Calu3 (cell line): ENCODE measurements at places on chromosomes 3 and 15.

DNA sequence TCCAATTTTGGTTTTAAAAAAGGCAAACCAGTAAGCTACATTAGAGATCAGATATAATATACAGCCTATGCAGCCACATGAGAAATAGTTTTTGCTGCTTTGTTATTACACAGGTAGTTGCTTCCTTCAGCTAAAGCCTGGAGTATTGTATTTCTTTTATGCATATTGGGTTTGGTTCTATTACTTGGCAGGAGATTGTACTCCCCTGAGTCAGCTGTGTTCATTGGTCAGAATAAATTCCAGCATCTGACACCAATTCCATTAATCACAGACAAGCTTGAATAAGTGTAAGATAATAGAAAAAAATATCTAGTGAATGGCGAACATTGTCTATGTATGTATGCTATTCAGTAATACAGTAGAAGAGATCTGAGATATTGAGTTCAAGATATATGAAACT lies 26.1 kb upstream of the ZCWPW2 start:
- DNase-seq: no peak

DNA sequence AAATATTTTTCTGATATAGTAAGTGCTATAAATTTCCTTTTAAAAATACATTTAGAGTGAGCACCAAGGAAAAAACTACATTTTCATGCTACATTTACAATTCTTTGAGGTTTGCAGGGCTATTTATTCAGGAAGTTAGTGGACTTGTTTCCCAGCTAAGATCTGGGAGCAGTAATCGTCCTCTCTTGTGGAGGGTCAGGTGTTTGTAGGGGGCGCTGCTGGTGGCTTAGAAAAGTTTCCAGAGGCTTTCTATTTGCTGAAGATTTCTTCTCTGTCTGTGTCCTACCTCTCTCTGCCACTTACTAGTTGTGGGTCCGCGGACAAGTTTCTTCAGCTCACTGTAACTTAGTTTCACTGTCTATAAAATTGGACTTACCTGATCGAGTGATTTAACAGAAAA lies 163.9 kb downstream of the PEX5L start:
- DNase-seq: no peak

DNA sequence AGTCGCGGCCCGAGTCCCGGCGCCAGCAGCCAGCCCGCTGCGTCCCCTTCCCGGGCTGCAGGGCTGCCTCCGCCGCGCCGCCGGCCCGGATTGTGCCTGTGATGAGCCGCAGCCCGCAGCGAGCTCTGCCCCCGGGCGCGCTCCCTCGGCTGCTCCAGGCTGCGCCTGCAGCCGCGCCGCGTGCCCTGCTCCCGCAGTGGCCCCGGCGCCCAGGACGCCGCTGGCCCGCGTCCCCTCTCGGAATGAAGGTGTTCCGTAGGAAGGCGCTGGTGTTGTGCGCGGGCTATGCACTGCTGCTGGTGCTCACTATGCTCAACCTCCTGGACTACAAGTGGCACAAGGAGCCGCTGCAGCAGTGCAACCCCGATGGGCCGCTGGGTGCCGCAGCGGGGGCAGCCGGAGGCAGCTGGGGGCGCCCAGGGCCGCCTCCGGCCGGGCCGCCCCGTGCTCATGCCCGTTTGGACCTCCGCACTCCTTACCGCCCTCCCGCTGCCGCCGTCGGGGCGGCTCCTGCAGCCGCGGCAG lies 1.2 kb downstream of the CHST2 start:
- DNase-seq: peak; percentile 60

DNA sequence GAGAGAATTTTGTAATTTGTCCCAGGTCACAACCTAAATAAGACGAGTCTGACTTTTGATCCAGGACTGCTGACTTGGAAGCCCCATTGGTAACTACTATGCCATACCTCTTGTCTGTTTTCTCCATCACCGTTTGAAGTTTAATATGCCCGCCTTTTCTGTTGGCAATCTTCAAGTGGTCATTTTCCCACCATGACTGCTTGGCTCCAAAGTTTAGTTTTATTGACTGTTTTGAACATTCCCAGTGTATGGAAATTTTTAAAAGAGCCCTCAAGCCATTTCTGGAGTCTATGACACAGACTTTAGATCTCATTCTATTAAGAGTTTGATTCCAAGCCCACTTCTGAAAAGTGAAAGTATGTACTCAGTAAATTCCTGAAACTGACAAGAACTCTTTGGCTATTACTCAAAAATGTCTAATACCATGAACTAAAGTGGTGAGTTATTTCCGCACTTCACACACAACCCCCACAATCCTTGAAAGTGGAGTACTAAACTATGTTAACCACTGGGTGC lies 136.7 kb upstream of the ADAMTS9 start:
- DNase-seq: no peak

DNA sequence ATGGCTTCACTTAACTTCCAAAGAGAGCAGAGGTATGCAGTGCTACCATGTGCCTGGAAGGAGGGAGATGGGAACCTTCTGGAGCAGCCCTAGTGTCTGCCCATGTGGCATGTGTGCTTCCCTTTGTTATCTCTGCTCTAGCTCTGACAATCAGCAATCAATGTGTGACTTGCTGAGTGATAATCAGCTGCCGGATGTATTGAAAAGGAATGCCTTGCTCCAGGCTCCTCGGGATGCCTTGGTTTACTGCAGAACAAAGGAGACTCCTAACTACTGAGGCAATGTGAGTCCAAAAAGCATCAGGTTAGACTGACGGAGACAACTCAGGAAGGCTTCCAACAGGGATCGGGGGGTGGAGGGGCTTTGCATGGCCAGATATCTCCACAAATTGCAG lies 36.0 kb upstream of the CORO2B start:
- DNase-seq: no peak

- DNase-seq: no peak
Observed at GRCh38 chr15:66907826-66908743, 157.3 kb upstream of the SMAD3 start.

DNA sequence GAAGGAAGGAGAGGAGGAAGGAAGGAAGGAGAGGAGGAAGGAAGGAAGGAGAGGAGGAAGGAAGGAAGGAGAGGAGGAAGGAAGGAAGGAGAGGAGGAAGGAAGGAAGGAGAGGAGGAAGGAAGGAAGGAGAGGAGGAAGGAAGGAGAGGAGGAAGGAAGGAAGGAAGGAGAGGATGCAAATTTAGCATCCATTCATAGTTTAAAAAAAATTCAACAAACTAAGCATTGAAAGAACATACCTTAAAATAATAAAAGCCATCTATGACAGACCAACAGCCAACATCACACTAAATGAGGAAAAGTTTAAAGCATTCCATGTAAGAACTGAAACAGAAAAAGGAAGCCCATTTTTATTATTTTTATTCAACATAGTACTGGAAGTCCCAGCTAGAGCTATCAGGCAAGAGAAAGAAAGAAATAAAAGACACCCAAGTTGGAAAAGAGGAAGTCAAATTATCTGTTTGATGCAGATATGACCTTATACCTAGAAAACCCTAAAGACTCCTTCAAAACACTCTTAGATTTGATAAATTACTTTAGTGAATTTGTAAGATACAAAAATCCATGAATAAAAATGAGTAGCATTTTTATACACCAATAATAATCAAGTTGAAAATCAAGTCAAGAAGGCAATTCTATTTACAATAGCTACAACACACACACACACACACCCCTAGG lies 52.2 kb upstream of the FXR1 start:
- no peak for DNase-seq

DNA sequence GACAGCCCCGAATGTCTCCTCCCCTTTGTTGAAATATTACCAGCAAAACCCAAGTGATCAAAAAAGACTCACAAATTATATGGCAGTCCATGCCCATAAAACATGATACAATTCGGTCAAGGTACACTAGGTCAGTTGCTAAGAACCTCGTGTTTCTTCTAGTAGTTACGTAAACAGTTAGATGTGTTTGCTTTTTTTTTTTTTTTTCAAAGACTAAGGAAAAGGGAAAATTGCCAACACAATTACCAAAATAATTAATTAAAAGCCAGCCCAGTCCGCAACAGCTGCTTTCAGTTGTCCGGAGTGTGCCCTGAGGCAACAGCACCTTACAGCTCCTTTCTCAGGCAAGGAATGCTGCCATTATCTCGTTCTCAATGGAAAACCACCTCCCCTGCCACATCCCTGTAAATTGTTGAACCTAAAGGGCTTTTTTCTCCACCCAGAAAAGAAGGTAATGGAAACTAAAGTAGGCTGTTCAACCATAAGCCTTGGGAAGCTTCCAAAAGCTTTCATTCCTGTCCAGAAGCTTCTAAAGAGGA lies 129.2 kb upstream of the TSC22D2 start:
- no peak for DNase-seq

GRCh38 chr3:58459160-58459559 lies 25.5 kb upstream of the PDHB start:
- DNase-seq: no peak

GRCh38 chr3:49841126-49841696 lies 15.2 kb downstream of the TRAIP start:
- DNase-seq: peak; percentile 34

- no peak for DNase-seq
Observed at GRCh38 chr3:127137113-127137512, 55.8 kb upstream of the PRR23E start.

GRCh38 chr3:58041826-58042324 lies 33.7 kb downstream of the FLNB start:
- no peak for DNase-seq

DNA sequence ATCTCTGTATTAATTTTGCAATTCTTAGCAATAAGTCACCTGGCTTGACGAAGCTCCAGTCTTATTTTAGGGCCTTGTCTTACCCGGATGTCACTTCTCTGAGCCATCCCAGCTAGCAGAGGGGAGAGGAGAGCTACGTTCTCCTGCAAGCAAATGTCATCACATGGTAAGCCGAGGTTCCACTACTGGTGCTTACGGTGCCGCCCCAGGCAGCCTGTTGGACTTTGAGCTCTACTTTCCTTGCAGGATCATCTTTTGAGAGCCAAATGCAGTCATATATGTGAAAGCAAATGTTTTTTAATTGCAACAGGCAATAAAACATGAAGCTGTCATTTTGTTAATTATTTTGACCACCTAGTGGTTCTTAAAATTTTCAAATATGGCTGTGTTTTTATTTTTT lies 140.9 kb downstream of the FAM43A start:
- no peak for DNase-seq

DNA sequence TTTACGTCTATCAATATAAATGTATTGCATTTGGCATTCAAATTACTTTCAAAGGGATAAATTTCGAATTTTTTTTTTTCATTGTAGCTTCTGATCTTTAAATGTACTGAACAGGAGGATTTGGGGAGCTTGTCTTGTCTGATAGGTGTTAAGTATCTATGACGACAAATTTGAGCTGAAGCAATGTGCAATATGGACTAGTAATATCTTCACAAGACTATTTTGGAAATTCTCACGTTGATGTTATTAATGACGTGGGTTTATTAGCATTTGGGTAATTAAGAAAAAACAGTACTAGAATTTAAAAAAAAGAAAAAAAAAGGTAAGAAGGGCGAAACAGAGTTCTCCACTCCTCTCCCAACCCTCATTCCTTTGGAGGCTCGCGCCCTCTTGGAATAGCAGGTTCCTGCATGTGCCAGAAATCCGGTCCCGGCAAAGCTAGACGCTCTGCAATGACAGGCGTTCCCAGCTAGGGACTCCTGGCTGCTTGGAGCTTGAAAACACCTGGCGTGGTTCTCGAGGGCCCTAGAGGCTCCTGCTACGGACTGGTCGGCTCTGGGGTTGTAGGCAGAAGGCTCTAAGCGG lies 648 bp upstream of the P2RY1 start:
- DNase-seq: no peak

GRCh38 chr3:126127904-126128303 lies 44.0 kb upstream of the SLC41A3 start:
- no peak for DNase-seq

GRCh38 chr3:84959470-84960271 lies 882 bp downstream of the CADM2 start:
- no peak for DNase-seq

DNA sequence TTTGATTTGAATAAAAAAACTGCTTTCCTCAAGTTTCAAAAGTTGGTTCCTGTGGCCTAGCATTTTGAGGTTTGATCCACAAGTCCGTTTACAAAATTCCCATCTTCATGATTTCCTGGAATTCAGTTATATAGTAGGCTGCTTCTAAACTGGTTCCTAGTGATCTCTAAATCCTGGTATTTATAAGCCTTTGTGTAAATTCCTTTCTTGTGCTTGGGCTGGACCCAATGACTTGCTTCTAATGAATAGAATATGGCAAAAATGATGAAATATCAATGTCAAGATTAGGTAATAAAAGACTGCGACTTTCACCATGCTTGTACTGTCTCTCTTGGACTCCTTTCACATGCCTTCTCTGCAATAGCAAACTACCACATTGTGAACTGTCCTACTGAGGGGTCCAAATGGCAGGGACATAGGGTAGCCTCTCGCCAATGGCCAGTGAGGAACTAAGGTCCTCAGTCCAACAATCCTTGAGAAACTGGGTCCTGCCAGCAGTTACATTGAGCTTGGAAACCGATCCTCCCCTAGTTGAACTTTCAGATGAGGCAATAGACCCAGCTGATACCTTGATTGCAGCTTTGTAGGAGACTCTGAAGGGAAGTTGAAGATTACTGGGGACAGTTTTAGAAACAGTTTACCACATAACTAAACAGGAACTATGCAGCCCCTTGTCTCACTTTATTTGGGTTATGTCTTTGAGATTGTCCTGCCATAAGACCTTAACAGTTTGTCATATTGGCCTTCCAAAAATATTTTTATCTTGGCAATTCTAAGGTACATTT lies 303.9 kb upstream of the TBC1D5 start:
- no peak for DNase-seq

DNA sequence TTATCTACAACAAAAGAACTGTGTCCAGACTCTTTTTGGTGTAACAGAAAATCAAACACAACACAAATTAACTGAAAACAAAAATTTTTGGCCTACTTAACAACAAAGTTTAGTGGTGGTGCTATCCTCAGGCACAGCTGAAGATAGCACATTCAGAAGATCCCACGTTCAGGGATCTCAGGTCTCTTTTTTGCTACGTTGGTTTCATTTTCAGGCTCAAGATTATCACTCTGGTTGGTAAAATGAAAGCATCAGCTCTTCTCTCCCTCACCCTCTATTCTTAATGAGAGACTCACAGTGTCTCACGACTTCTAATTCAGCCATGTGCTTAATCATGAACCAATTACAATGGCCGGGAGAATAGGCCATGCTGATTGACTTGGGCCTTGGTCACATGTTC lies 146.9 kb upstream of the PTPRG start:
- no peak for DNase-seq

- DNase-seq: no peak
Observed at GRCh38 chr3:187072102-187072501, 67.2 kb downstream of the RPL39L start.

DNA sequence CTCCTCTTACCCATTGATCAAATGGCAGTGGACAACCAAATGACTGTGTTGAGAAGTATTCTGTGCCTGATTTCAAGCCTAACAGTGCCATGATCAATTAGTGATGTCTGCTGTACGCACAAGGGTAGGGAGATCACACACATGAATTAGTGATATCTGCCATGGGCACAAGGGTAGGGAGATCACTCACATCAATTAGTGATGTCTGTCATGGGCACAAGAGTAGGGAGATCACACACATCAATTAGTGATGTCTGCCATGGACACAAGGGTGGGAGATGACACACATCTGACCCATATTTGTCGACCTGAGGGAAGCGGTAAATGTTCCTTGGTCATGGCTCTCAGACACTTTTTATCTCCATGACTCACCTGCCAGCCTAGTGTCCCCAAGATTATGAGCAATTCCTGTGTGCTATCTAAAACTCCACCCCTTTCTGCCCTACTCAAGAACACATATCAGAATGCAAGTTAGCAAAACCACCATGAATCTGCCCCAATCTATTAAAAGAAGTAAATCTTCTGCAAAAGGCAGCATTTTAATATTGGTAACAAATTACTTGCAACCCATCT lies 165.0 kb downstream of the NTRK3 start:
- no peak for DNase-seq
